CD4-positive, alpha-beta T cell treated with Interleukin-15 for 4 hours (primary cell): ENCODE measurements at places on chromosomes 1 and 21.

- peak; percentile 44 for DNase-seq
These were observed 44.1 kb upstream of the SLC25A33 start for GRCh38 chr1:9494936-9495758.

GRCh38 chr1:165837838-165838364 is 10.5 kb downstream of the UCK2 start:
- no peak for DNase-seq

- no peak for DNase-seq
These were observed 33.7 kb downstream of the RTCA start for GRCh38 chr1:100299521-100300222.

DNA sequence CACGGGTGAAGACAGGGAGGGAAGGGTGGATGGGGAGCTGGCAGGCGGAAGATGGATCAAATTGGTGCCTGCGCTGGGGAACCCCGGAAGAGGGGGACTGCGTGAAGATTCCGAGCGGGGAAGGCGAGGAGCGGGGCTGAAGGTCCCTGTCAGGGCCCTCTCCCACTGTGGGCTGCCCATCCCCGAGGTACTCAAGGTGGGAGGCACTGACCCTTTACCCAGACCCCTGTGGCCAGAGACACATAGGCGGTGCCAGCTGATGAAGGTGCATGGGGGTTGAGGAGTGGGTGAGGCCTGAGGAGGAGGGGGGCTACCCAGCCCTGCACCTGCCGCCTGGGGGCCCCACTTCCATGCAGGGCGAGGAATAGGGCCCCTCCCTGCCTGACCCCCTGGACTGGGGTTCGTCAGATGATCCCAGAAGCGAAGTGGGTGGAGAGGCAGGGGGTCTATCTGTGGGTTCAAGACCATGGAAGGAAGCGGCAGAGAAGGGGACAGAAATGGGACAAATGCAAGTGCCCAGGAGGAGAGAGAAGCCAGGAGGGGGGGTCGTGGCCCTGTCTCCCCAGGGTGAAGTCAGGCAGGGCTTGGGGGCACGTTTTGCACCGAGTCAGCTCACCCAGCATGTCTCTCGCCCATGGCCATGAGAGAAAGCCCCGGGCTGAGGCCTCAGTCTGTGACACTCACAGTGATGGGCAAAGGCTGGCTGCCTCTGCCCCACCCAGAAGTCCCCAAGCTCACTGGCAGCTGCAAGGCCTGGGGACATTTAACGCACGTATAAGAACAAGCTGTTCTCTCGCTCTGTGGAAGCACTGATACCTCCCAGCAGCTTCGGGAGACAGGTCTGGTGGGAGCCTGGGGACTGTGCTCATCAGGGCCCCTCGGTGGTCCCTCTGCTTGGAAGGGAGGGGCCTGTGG is 7.0 kb upstream of the MMEL1 start:
- DNase-seq: no peak

DNA sequence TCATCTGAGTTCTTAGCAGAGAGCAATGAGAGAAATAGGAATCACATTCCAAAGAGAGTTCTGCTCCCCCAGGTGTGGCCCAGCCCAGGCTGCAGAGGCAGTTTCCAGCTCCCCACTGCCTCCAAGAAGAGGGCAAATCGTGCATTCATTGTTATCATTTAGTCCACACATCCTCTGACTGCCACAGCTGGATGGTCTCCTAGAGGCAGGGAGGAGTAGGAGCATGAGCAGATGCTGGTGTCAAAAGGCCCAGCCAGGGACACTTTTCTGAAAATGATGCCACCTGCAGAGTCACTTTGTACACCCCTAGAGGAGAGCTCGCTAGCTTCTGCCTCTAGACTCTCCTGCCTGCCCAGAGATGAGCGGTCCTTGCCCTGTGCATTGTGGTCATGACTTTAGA is 33.6 kb upstream of the GNPAT start:
- no peak for DNase-seq

DNA sequence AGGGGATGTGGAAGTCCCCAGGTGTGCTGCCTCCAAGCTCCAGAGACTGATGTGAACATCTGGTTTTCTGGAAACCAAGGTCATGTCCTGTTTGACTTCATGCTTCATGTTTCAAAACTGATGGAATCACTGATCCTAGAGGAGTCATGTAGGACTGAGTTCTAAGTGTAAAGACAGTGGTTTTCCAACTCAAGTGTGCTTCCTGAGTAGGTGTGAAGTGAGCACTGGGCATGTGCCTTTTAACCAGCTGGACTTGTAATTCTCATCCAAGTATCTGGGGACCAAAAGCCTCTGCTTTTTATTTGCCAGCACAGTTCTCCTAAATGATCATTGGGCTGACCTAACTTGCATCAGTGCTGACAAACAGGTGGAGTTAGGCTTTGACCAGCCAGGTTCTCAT is 36.9 kb downstream of the ABCA4 start:
- DNase-seq: no peak

GRCh38 chr1:119084798-119085197 is 55.7 kb downstream of the WARS2 start:
- DNase-seq: no peak

DNA sequence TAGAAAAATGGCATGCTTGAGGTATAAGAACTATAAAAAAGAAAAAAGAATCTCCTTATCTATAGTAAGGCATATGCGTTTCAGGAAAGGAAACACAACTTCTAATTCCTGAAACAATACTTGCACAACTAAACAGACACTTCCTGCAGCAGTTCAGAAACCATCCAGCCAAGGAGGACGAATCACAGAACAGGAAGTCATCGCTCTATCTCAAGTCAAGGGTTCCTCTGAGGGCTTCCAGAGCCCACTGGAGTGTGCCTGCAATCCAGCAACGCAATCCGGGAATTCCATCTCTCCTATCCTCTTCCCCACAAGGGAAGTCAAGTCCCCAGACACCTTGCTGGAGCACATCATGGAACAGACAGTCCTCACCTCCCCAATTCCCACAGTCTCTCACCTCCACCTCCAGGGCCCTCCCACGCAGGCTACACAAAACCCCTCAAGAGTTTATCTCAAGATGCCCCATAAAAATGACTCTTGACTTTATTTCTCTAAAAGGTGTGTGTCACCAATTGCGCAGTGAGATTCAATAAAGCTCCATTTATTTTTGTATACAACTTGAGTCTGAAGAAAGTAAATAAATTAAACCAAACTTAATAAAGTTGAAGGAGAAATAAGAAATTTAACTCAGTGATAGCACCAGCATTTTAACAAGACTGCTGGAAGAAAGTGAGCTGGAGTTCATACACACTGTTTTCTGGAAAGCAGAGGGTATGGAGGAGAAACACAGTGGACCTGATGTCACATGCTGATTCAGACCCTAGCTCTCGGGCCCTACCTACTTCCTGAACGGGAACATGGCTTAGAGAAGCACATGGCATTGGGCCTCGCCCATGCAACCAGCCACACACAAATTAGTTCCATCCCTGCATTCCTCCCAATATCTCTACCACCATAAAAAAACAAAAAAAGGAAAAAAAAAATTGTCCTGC is 39.9 kb downstream of the SIPA1L2 start:
- DNase-seq: no peak

- no peak for DNase-seq
These were observed 82.2 kb upstream of the ABCD3 start for GRCh38 chr1:94335950-94336349.

GRCh38 chr1:20720631-20721091 is 2.9 kb upstream of the KIF17 start:
- no peak for DNase-seq

DNA sequence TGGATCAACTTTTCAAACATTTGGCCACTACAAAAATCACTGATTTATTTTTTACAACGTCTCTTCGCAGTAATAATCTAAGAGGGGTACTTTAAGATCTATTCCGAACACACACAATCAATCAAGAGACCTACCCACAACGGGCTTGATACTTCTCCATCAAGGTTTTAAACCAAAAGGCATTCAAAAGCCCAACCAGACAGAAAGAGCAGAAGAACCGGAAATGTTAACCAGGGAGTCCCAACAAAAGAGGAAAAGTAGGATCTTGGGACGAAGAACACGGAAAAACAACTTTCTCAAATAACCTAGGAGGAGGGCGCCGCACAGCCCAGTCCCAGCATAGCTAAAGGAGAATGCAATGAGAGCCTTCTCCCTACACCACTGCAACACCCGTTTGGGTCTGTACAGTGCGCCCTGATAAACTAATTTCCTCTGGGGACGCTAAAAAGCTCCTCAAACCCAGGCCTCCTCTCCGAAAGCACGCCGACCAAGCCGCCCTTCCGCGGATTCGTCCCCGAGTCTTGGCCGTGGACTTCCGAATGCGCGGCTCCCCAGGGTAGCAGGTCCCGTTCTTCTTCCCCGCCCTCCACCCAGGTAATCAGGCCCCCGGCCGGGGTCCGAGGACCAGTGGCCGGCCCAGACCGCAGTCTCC is 623 bp downstream of the RPL22 start:
- DNase-seq: no peak

GRCh38 chr1:70504821-70505193 is 93.7 kb downstream of the CTH start:
- no peak for DNase-seq

DNA sequence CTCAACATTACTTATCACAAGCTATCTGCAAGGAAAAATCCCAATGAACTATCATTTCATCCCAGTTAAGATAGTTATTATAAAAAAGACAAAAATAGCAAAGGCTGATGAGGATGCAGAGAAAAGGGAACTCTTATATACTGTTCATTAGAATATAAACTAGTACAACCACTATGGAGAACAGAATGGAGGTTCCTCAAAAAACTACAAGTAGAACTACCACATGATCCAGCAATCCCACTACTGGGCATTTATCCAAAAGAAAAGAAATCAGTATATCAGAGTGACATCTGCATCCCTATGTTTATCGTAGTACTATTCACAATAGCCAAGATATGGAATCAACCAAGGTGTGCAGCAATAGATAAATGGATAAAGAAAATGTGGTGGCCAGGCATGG is 4.9 kb upstream of the C1orf185 start:
- no peak for DNase-seq

DNA sequence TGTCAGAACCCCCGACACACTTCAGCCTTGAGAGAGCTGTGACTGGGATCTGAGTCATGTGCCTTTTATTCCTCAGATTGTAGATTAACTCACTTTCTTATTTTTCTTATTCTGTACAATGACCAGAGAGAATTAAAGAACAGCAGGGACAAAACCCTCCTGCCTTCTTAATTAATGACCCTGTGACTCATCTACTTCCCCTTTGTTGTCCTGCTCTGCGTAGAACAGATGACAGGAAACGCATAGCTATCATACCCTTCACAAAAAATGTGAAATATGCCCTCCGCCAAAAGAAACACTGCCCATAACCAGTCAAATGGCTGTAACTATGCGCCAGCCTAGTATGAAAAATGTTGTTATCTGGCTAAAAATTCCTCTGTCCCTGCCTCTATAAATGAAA is 9.1 kb upstream of the PADI2 start:
- no peak for DNase-seq

DNA sequence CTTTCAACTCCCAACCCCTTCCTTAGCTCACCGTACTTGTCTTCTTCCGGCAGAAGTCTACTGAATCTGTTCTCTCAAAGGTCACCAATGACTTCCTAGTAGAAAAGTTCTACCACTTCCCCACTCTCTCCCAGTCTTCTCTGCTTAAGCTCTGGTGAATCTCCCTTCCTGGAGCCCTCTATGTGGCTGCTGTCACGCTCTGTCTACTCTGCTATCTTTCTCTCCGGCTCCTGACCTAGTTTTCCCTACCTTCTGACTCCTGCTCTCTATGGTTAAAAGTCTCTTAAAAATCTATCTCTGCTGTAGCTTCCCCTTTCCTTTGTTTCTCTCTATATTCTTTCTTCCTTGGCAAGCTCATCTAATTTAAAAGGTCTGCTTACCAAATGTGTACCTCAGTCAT is 350.1 kb upstream of the GREM2 start:
- no peak for DNase-seq

DNA sequence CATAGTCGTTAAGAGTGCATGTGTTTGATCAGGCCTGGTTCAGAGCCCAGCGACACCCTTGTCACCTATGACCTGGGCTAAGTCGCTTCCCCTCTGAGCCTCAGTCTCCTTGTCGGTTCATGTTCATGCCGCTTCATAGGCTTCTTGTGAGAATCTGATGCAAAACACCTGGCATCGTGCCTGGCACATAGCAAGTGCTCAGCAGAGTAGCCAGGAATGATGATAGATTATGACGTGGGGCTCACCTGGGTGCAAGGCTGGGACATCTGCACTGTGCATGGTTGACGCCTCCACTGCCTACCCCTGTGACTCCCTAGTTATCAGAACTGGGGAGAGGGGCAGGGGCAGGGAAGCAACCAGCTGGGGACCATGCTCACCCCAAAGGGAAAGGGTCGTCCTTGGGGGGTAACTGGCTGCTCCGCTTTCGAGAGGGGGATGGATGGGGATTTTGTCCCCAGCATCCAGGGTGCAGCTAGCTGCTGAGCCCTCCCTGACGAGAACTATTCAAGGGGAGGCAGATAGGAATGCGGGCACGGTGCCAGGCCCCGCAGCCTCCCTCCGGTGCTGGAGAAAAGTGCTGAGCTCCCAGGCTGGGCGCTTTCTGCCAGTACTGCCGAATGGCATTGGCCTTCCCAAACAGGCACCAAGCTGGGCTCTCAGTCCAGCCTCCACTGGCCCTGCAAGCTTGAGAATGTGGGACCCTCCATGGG is 9.3 kb downstream of the EFHD2 start:
- DNase-seq: no peak
